ENCODE measurements at places on chromosomes 13 and 19. TPM values are rescaled to one million over a fixed set of nuclear protein-coding genes. Genes with fewer than 3 reads are reported as not detected.

OVOL3 gene
- not detected for total RNA-seq

ZNF493 gene
- 8.4 TPM for total RNA-seq

SIGLEC7 gene
- not detected for total RNA-seq

PRSS57 gene
- not detected for total RNA-seq

- peaks cover 43% of the 10 kb centered on the region for H3K4me1 ChIP-seq
- no peak for DNase-seq
- H3K27ac ChIP-seq, result peak overlapping the region; percentile 43
- no peaks in the 10 kb centered on the region for H3K27me3 ChIP-seq
These were observed 13.1 kb downstream of the CCDC97 start for GRCh38 chr19:41323023-41323422.

DNA sequence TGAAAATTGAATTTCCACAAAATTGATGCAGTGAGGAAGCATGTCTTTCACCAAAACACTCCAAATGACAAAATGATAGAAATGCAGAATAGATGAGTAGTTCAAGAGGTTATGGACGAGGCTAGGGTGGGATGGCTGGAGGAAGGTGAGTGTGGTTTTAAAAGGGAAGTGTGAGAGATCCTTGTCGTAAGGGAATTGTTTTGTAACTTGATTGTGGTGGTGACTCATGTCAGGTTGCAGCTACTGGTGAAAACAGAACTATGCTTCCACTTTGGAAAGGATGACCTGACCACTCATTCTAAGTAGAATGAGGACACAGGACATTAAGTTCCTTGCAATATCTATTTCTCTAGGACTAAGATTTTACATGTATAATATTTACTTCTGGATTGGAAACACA is 345.7 kb downstream of the MTUS2 start:
- no peak for DNase-seq
- H3K4me1 ChIP-seq, result no peaks in the 10 kb centered on the region
- H3K27me3 ChIP-seq, result peaks cover 1% of the 10 kb centered on the region
- H3K4me3 ChIP-seq, result no peak overlapping the region

DNA sequence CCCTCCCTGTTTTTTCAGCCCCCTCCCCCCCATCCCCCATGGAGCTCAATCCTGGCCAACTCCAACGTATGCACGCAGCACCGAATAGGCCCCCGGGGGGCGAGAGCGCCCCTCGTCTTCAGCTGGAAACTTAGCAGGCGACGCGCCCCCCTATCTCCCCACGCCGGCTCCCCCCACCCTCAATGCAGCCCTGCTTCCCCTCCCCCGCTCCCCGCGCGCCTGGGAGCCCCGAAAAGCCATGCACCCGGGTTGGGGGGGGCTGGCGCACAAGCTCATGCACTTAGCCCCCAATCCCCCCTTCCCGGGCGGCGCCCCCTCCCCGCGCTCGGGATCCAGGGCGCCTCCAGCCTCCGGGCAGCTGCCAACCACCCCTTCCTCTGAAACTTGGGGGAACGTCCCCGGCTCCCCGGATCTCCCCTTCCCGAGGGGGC is 508 bp downstream of the ZBTB7A start:
- peaks cover 30% of the 10 kb centered on the region for H3K4me1 ChIP-seq
- no peaks in the 10 kb centered on the region for H3K36me3 ChIP-seq
- no peak overlapping the region for H3K27ac ChIP-seq
- peak; percentile 33 for DNase-seq
- no peaks in the 10 kb centered on the region for H3K27me3 ChIP-seq

DNA sequence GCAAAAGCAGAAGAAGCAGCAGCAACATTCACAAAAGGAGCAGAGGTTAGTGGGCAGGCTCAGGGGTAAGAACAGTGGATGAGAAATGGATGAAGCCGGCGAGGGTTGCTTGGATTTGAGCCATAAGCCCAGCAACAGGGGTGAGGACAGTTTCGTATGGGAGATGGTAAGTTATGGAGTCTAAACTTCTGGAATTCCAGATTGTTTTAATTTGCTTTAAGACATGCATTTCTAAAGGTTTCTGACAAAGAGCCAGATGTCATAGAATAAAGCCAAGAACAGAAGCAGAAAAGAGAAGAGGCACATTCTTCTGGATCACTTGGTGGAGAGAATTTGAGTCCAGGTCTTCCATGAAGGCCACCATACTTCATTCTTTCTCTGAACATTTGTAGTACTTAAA is 76.6 kb downstream of the TNFSF11 start:
- no peak for DNase-seq
- no peak overlapping the region for H3K4me3 ChIP-seq
- H3K27me3 ChIP-seq, result no peaks in the 10 kb centered on the region
- no peaks in the 10 kb centered on the region for H3K4me1 ChIP-seq

DNA sequence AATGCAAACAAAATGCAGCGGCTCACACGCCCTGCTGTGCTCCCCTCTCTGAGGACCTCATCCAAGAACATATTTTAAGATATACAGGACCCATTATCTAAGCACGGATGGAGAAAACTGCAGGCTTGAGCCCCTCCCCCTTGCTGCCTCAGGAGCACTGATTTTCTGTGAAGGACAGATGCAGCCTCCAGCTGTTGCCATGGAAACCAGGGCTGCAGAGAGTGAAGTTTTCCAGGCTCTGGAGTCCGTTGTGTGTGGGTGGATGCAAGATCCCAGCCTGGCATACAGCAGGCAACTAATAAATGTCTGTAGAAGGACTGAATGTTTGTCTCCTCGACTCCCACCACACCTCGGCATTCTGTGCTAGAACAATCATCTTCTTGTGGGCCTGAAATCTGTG is 105.6 kb upstream of the PEG3 start:
- no peak for DNase-seq
- H3K27ac ChIP-seq, result no peak overlapping the region
- H3K4me1 ChIP-seq, result no peaks in the 10 kb centered on the region
- H3K36me3 ChIP-seq, result no peaks in the 10 kb centered on the region

DNA sequence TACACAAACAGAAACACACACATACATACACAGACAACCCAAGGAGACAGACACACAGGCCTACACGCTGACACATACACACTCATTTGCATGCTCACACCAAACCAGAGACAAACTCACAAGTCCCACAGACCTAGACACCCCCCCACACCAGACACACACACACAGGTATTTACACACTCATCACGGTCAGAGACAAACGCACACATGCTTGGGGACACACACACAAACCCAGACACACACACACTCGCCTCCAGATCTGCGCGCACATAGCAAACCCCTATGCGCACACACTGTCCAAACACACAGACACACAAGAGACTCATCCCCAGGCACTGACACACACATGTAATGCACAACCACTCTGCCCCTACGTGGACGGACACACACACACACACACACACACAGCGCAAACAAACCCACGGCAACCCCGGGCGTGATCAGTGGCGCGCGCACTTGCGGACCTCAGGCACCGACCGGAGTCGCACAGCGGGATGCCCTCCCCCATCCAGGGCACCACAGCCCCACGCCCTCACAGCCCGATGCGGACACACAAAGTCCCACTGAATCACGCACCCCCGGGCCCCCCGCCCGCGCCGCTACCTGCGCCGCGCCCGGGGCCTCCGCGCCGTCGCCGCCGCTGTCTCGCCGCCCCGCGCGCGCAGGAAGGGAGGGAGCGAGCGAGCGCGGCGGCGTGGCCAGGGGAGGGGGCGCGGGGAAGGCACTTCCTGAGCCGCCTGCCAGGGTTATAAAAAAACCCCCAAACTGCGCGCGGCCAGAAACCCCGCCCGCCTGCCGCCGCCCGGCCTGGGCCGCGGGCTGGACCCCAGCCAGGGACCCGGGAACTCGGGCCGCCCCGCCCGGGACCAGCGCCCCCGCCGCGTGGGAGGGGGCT is at the start of gene ADAMTS10:
ADAMTS10 (minus strand) TSS at position 675 of the 895 bp plus-strand sequence. CDS start 5,005 bp downstream, outside the sequence.
- no peak within 1 kb of the TSS for H3K27ac ChIP-seq
- H3K4me1 ChIP-seq, result no peaks in the 10 kb centered on the region
- H3K27me3 ChIP-seq, result no peaks in the 10 kb centered on the region
- no peaks in the 10 kb centered on the region for H3K36me3 ChIP-seq
- DNase-seq, result no peak
- peak within 1 kb of the TSS; percentile 45 for H3K4me3 ChIP-seq

DNA sequence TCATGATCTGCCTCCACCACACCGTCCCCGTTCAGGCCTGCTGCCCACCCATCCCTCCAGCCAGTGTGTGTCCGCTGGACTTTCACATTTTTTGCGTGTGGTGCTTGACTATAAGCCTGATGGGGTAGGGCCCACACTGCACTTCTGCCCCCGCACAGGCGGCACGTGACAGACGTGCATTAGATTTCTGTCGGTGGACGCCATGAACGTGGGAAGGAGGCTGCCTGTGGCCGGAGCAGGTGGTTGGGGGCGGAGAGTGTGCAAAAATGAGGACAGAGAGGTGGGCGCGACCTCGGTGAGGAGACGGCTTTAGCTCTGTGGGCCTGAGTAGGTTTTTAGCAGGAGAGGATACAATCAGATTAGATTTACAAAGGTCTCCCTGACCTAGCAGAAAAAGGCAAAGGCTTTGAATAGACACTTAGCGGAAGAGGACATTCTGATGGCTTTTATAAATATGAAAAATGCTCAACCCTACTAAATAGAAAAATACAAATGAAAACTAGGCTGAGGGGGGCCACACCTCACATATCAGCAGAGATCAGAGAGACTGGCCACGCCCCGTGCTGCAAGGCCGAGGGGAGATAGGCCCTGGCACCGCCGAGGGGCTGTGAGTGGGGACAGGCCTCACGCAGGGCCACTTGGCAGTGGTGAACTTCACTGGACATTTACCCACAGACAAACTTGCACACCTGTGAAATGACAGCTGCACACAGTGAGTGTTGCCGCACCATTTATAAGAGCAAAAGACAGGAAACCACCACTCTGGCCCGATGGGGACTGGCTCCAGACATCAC is 25.4 kb downstream of the PAK4 start:
- no peaks in the 10 kb centered on the region for H3K36me3 ChIP-seq
- peaks cover 36% of the 10 kb centered on the region for H3K4me1 ChIP-seq
- no peak overlapping the region for H3K4me3 ChIP-seq
- H3K27me3 ChIP-seq, result no peaks in the 10 kb centered on the region
- H3K27ac ChIP-seq, result peak overlapping the region; percentile 12
- DNase-seq, result no peak

DNA sequence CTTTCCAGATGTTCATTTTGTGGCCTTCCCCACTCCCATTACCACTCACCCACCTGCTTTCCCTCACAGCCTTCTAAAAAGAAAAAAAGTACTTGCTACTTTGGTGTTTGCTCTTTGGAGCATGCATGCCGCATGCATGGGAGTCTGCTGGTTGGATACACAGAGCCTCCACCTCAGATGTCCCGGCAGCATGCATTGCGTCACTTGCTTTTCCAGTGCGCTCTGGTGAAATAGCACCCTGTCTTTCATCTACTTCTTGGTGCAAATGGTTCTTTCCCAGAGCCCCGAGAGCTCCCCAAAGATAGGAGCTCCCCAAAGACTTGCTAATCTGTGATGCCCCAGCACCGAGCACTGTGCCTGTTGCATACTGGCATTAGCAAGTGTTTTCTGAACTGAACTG is 333.2 kb upstream of the ZNF507 start:
- H3K27me3 ChIP-seq, result no peaks in the 10 kb centered on the region
- H3K36me3 ChIP-seq, result no peaks in the 10 kb centered on the region
- no peaks in the 10 kb centered on the region for H3K4me1 ChIP-seq
- no peak for DNase-seq
- no peak overlapping the region for H3K27ac ChIP-seq

DNA sequence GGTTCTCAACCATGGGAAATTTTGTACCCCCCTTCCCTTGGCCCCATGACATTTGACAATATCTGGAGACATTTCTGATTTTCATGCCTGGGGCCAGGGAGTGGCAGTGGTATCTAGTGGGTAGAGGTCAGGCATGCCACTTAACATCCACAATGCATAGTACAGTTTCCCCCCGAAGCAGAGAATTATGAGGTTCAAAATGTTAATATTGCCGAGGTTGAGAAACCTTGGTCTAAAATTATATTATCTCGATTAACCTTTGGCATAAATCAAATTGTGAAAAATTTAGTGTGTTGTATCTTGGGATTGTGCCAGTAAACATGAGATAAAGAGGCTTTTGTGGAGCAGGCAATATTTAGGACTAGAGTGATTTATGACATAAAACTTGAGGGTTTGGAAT is 147.9 kb downstream of the LMO7 start:
- no peaks in the 10 kb centered on the region for H3K27me3 ChIP-seq
- peaks cover 2% of the 10 kb centered on the region for H3K36me3 ChIP-seq
- DNase-seq, result no peak
- peaks cover 40% of the 10 kb centered on the region for H3K4me1 ChIP-seq

DNA sequence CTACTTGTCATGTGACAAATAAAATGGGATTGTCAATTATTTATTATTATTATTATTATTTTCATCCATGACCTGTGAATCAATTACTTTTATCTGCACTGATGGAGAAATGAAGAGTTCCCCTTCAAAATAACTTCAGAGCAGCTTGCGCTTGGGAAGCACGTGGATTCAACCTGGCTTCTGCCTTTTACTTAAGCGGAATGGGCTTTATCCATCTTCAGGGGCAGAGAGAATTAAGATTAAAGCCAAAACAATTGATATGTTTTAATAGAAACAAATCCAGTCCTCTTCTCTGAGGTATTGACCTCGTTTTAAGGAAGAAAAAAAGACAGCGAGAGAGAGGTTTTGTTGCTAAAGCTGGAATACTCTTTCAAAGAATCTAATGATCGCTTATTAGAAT is 876 bp downstream of the SACS start:
- H3K4me1 ChIP-seq, result no peaks in the 10 kb centered on the region
- no peaks in the 10 kb centered on the region for H3K36me3 ChIP-seq
- H3K4me3 ChIP-seq, result no peak overlapping the region
- no peak for DNase-seq

- DNase-seq, result no peak
- no peak overlapping the region for H3K27ac ChIP-seq
- no peak overlapping the region for H3K4me3 ChIP-seq
- no peaks in the 10 kb centered on the region for H3K36me3 ChIP-seq
These were observed 4.5 kb downstream of the COL5A3 start for GRCh38 chr19:10005632-10006334.

- no peaks in the 10 kb centered on the region for H3K36me3 ChIP-seq
- peak; percentile 87 for DNase-seq
- H3K27ac ChIP-seq, result no peak overlapping the region
- no peaks in the 10 kb centered on the region for H3K4me1 ChIP-seq
- H3K27me3 ChIP-seq, result no peaks in the 10 kb centered on the region
- no peak overlapping the region for H3K4me3 ChIP-seq
These were observed 9.4 kb downstream of the SIRT6 start for GRCh38 chr19:4172861-4173473.

DNA sequence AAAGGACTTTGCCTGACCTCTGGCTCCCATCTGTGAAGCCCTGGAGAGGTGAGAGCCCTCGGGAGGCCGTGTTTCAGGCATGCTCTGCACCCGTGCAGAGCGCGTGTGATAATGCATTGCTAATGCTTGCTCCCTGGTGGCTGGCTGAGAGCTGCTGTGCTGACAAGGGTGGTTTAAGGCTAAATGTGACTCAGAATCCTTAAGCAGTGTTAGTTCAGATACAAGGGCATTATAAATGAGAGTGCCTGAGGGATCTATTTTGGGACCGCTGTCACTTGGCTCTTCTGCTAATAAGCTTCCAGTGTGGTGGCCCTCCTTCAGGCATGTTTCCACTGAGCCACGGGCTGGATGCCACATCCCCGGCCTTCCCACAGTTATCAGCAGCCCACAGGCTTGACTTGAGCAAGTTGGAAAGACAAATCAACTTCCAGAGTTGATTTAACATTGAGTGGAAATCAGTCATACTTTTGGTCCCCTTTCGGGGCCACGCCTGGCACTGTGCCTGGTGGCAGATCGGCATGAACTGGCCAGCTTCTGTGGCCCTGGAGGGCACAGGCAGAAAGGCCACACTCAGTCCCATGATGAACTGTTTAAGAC is 17.0 kb downstream of the ALOX5AP start:
- DNase-seq, result no peak
- peaks cover 1% of the 10 kb centered on the region for H3K4me1 ChIP-seq
- H3K36me3 ChIP-seq, result no peaks in the 10 kb centered on the region
- no peak overlapping the region for H3K4me3 ChIP-seq
- no peaks in the 10 kb centered on the region for H3K27me3 ChIP-seq

Measured in Caco-2 (cell line).